Left hindlimb (tissue), 1 donor: ENCODE measurements at places on chromosomes 6 and 20.
A peak's percentile ranks its signal among the peaks of the same experiment; 100 is the strongest.

DNA sequence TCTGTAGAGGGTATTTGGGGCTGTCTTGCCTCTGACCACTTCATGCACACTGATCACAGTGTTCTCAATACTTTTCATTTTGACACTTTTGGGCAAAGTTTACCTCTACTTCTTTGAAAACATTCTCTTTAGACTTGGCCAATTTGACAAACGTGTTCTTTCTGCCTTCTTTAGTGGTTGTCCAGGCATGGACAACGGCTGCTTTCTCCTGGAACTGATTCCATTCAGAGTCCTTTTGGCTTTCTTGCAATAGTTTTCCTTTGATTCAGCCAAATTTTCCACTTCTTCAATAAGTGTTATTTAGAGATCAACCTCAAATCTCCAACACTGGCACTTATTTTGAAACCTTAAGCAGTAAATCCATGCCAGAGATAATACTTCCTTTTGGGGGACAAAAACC, 6.7 kb upstream of the CST9 start:
- no peak for DNase-seq

- no peak for DNase-seq
These were observed 778.8 kb downstream of the KIF16B start for GRCh38 chr20:15794409-15794808.

GRCh38 chr6:121726596-121726995, 291.1 kb downstream of the GJA1 start:
- no peak for DNase-seq

DNA sequence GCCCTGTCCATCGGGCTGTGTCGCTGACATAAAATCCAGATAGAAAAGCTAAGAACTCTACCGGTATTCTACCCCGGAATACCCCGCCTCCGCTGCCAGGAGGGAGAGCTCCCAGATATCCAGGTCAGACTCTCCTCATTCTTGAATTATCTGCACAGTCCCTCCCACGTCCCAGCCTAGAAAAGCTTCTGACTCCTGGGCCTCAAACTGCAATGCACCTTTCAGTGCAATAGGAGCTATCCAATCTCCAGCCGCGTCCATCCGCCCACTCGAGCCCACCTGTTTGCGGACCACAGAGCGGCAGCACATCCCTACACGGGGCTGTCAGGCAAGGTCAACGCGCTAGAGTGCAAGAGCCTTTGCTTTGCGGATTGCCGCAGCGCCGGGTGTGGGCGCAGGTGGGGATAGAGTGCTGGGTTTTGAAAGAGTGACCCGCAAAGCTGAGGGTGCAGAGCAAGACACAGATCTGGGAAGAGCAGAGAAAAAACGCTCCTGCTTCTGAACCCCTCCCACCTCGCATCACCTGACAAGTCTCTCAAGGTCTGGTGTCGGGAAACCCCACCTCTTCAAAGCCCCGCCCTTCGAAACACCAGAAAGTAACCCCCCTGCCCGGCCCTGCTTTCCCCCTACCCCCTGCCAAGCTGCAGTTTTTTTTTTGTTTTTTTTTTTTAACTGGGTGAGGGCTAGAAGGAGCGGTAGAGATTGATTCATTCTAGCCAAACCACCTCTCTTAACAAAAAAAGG, 1.3 kb downstream of the TAPBP start:
- peak; percentile 74 for DNase-seq

DNA sequence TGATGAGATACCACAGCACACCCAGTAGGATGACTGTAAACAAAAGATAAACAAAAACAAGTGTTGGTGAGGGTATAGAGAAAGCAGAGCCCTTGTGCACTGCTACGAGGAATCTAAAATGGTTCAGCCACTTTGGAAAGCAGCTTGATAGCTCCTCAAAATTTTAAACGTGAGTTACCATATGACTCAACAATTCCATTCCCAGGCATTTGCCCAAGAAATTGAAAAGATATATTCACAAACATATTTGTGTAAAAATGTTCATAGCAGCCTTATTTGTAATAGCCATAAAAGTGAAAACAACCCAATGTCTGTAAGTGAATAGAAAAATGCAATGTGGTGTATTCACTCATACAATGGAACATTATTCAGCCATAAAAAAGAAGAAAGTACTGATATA, 141.0 kb upstream of the BTBD3 start:
- DNase-seq = no peak

DNA sequence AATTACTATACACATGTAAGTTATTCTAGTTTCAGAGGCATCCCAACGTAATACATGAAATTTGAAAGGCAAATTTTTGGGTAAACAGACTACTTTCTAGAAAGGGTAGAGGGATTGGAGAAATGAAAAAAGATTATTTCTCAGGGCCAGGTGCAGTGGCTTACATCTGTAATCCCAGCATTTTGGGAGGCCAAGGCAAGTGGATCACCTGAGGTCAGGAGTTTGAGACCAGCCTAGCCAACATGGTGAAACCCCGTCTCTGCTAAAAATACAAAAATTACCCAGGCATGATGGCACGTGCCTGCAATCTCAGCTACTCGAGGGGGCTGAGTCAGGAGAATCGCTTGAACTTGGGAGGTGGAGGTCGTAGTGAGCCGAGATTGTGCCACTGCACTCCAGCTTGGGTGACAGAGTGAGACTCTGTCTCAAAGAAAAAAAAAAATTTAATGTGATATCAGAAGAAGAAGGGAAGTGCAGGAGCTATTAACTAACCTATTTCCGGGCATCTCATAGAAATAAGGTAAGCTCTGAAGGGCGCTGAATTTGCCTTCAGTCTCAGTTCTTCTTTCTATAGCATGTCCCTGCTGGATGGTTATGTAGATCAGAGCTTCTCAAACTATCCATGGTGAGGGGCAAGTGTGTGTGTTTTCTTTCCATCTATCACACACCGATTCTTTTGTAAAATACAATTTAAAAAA, 100.3 kb upstream of the MTHFD1L start:
- DNase-seq = no peak

DNA sequence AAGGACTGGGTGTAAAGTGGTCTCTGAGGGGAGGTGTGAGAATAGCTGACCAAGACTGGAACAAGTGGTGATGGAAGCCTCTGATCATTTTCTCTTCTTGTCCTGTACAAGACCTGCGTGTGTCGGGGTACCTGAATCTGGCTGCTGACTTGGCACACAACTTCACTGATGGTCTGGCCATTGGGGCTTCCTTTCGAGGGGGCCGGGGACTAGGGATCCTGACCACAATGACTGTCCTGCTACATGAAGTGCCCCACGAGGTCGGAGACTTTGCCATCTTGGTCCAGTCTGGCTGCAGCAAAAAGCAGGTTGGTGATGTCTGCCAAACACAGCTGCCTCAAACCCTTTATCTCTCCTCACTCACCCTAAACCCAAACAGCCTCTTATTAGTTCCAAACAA, 1.7 kb upstream of the HSD17B8 start:
- DNase-seq = no peak

GRCh38 chr6:29744131-29744530, 20.9 kb downstream of the HLA-F start:
- no peak for DNase-seq

- DNase-seq = no peak
These were observed 116.2 kb downstream of the MAP3K5 start for GRCh38 chr6:136676075-136676474.

GRCh38 chr6:150099546-150099945, 30.6 kb upstream of the ULBP3 start:
- DNase-seq = no peak

- DNase-seq = no peak
These were observed 27.3 kb downstream of the WRNIP1 start for GRCh38 chr6:2792330-2793110.

DNA sequence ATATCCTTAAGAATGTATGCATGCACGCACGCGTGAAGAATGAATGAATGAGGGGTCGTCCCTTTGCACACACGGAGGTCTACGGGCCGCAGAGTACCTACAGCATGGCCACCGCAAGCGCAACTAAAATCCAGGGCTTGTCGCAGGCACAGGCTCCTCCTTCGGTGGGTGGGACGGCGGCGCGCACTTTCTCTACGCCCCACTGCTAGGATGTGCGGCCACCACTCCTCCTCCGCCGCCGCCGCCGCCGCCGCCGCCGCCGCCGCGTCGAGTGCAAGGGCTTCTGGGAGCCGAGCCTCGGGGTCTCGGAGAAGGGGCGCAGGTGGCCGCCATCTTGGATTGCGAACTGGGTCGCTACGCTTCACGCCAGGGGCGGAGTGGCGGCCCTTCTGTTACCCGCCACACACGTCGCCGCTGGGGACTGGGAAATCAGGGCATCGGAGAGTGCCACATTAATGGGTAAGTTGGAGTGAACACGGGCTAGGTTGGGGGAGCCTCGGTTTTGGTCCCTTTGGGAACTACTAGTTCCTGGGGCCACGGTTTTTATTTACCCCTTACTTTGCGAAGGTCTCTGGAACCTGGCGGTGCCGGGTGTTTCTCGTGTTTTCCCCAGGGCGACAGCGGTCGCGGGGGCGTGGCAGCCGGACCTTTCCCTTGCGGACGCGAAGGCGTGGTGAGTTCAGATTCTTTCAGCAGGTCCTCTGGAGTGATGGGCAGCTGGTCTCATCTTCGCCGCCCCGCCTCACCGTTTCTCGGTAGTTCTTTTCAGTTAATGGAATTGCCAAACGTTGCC, at the start of gene KPNA5:
Gene KPNA5 (plus strand): TSS at position 332 of the 793 bp plus-strand sequence. CDS start 124 bp downstream, at position 456.
- DNase-seq = peak; percentile 96

GRCh38 chr20:10255846-10256245, 37.2 kb downstream of the SNAP25 start:
- DNase-seq = no peak

- DNase-seq = no peak
These were observed 175.1 kb downstream of the JARID2 start for GRCh38 chr6:15420959-15421438.

GRCh38 chr6:15770347-15771143, 107.7 kb upstream of the DTNBP1 start:
- DNase-seq = no peak

GRCh38 chr6:124714728-124715127, 247.5 kb upstream of the RNF217 start:
- DNase-seq = no peak

- DNase-seq = no peak
These were observed 1.4 kb upstream of the RALY start for GRCh38 chr20:33992145-33992922.

- DNase-seq = no peak
These were observed 118.8 kb upstream of the NRN1 start for GRCh38 chr6:6125495-6125894.

- no peak for DNase-seq
These were observed 388.0 kb downstream of the RFPL4B start for GRCh38 chr6:112735129-112735528.

DNA sequence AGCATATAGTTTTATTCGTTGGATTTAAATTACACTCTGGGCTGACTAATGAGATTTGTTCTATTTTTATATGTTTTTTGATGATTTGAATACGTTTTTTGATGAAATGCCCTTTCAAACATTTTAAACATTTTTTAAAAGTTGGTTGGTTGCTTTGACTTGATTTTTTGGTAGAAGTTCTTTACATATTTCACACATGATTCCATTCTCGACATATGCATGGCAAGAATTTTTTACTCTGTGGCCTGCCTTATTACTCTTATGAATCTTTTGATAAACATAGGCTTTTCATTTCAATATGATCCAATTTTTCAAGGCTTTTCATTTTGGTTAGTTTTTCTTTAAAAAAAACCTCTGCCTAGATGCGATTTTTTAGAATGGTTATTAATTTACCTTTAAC, 617.0 kb downstream of the RNF144B start:
- no peak for DNase-seq

- DNase-seq = no peak
These were observed 100.2 kb upstream of the POPDC3 start for GRCh38 chr6:105280033-105280432.

DNA sequence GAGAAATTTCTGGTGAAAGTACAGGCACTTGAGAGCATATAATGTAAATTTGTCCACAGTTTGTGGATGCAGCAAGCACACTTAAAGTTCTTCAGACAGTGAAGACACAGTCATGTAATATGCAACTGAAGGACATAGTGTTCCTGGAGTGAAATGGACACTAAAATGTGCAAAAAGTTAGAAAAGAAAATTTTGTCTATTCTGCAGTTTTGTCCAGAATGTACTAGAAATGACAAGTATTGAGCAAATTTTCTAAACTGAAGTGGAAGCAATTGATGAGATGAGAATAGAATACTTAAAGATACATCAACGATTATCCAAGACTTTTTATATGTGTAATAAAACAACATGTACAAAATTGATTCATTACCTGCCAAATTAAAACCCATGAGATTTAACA, 647.0 kb upstream of the IMPG1 start:
- DNase-seq = no peak

DNA sequence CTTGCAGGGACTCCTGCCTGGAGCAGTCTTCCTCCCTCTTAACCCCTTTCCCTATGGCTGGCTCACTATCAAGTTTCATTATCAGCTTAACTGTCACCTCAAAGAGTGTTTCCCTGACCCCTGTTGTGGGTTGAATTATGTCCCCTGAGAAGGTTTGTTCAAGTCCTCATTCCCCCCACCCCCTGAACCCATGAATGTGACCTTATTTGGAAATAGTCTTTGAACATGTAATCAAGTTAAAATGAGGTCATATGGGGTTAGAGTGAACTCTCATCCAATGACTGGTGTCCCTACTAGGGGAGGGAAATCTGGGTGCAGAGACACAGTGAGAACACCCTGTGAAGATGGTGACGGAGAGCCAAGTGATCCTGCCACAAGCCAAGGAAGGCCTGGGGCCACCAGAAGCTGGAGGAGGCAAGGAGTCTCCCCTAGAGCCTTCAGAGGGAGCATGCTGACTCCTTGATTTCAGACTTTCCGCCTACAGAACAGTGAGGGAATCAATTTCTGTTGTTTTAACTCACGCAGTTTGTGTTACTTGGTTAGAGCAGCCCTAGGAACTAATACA, 165.2 kb upstream of the TOP1 start:
- no peak for DNase-seq

DNA sequence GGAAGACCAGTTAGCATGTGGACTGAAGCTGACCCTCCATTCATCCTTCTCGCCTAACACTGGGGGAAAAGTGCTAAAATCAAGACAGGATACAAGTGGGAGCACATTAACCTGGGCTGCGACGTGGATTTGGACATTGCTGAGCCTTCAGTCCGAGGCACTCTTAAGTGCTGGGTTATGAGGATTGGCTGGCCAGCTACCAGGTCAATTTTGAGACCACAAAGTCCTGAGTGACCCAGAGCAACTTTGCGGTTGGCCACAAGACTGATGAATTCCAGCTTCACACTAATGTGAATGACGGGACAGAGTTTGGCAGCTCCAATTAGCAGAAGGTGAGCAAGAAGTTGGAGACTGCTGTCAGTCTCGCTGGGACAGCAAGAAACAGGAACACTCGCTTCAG, 20.7 kb downstream of the FUCA2 start:
- no peak for DNase-seq

- DNase-seq = no peak
These were observed 538.6 kb upstream of the RNF217 start for GRCh38 chr6:124423621-124424020.

- no peak for DNase-seq
These were observed 75.6 kb downstream of the MTFR2 start for GRCh38 chr6:136174510-136174909.

GRCh38 chr20:10288954-10289646, 70.5 kb downstream of the SNAP25 start:
- no peak for DNase-seq

DNA sequence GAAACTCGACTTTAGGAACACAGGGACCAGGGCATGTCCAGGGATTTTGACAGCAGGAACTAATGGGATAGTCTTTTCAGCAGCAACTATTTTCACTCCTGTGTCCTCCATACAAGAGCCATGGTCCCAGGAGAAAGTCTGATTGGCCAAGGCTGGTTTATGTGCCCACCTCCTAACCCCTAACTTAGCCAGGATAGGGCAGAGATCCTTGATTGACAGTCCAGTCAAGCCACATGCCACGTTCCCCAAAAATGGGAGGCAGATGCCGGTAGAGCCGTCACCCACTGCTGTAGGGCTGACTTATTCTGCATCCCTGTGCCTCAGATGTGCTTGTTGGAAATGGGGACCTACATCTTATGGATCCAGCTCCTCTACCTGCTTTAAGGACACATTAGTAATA, 22.3 kb downstream of the SLC2A10 start:
- DNase-seq = no peak
